Activated CD4-positive, alpha-beta T cell treated with anti-CD3 and anti-CD28 coated beads, Interleukin-2, amount 10 ng/mL, durations not matched to agents 24 days and 14 days (primary cell): ENCODE measurements at places on chromosomes 16 and 17.

DNA sequence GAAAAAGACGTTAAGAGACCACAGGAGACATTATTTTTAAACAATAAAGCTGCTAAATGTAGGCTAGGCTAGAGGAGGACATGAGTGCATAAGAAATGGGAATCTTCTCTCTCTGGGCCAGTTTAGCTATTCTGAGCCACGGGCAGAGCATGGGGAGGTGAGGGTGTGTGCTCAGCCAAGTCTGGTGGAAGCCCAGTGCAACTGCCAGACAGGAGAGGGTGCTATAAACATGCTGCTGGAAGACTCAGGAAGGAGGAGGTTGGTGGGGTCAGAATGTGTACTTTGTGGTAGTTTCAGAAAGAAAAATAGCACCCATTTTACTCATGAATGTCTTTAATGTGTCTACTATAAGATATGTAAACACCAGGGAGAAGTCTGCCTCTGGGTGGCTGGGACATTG is 5.9 kb upstream of the SDK2 start:
- DNase-seq, result peak; percentile 65

DNA sequence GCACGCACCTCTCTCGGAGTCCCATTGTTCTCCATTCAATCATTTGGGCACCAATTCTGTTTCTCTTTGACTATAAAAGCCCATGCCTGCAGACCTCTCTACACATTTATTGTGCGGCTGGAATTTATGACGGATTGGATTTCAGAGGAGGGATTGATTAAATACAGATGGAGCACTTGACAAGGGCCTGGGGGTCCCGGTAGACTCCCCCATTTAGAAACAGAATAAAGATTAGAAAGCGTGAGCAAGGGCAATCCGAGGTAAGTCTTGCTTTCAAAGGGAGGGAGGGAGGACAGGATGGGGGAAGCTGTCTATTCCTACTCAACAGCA is 15.1 kb upstream of the PITPNM3 start:
- DNase-seq, result no peak

DNA sequence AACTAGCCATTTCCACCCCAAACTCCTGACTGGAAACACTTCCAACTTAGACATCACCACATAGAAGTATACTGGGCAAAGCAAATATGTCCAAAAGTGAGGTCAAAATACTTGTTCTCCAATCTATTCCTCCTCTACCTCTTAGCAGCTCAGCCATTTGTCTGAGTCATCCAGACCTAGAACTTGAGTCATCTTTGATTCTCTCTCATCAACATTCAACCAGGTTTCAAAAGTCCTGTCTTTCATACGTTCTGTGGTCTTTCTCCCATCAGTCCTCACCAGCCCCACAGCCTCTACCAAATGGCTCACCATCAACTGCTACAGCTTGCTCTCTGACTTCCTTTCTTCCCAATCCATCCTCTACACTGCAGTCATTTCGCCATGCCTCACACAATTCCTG is 6.8 kb downstream of the ANKFY1 start:
- DNase-seq, result no peak

- DNase-seq, result no peak
Observed at GRCh38 chr17:10072086-10072485, 126.3 kb downstream of the GAS7 start.

- no peak for DNase-seq
Observed at GRCh38 chr17:4789701-4789950, 862 bp downstream of the GLTPD2 start.

GRCh38 chr17:44004761-44005526 is 522 bp downstream of the NAGS start:
- peak; percentile 73 for DNase-seq
